ENCODE measurements at places on chromosomes 7 and 10. TPM values are rescaled to one million over a fixed set of nuclear protein-coding genes. Genes with fewer than 3 reads are reported as not detected.

The CALU gene
- 346 TPM for polyA plus RNA-seq

The FXYD4 gene
- not detected for polyA plus RNA-seq

The SLC29A3 gene
- 7.2 TPM for polyA plus RNA-seq

The STEAP4 gene
- polyA plus RNA-seq, result not detected

The CPVL gene
- polyA plus RNA-seq, result not detected

The SSC4D gene
- 0.92 TPM for polyA plus RNA-seq

The SPDYE6 gene
- polyA plus RNA-seq, result not detected

The C7orf33 gene
- not detected for polyA plus RNA-seq

The UTF1 gene
- polyA plus RNA-seq, result not detected

The PMPCB gene
- 44.3 TPM for polyA plus RNA-seq

GRCh38 chr10:96441987-96442643 is 71.6 kb downstream of the TLL2 start:
- no peak for DNase-seq

DNA sequence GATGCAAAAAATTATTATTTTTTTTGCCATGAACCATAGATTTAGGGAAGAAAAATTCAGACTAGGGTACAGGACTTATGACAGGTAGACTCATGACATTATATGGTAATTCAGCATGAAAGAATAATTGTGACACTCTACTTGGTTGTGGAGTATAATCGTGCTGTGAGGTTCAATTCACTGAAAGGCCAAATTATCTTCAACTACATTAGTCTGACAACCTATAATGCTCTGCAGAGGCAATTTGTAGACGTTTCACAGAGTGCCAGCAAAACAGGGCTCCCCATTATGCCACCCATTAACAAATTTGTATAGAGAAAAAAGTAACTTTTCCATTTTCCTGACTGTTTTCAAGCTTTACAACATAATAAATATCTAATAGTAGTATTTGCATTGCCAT is 292.6 kb downstream of the LRMDA start:
- DNase-seq, result no peak

DNA sequence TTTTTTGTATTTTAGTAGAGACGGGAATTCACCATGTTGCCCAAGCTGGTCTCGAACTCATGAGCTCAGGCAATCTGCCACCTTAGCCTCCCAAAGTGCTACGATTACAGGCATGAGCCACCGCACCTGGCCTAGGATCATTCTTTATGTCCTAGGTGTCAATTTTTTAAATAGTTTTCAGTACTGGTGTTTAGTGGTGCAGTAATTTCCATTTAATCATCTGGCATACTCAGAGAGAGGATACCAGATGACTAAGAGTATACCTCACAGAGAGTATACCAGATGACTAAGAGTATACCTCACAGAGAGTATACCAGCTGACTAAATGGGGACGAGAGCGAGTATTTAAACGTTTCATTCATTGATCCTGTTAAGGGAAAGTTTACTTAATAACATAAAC is 37.3 kb upstream of the TMEM248 start:
- DNase-seq, result no peak

DNA sequence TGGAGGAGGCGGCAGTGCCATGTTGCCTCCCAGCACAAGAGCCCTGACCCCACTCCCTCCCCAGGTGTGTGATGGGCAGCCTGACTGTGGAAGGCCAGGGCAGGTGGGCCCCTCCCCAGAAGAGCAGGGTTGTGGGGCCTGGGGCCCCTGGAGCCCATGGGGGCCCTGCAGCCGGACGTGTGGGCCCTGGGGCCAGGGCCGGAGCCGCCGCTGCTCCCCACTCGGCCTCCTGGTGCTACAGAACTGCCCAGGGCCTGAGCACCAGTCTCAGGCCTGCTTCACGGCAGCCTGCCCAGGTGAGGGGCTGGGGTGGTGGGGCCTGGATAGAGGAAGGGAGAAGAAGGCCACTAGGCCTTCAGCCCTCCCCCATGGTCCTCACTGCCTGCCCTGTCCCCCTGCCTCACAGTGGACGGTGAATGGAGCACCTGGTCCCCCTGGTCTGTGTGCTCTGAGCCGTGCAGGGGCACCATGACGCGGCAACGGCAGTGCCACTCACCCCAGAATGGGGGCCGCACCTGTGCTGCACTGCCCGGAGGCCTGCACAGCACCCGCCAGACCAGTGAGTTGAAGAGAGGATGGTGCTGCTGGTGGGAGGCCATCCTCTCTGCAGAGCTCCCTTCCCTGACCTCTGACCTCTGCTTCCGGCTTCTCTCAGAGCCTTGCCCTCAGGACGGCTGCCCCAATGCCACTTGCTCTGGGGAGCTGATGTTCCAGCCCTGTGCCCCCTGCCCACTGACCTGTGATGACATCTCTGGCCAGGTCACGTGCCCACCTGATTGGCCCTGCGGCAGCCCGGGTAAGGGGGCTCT is 18.2 kb upstream of the ZNF467 start:
- no peak for DNase-seq

DNA sequence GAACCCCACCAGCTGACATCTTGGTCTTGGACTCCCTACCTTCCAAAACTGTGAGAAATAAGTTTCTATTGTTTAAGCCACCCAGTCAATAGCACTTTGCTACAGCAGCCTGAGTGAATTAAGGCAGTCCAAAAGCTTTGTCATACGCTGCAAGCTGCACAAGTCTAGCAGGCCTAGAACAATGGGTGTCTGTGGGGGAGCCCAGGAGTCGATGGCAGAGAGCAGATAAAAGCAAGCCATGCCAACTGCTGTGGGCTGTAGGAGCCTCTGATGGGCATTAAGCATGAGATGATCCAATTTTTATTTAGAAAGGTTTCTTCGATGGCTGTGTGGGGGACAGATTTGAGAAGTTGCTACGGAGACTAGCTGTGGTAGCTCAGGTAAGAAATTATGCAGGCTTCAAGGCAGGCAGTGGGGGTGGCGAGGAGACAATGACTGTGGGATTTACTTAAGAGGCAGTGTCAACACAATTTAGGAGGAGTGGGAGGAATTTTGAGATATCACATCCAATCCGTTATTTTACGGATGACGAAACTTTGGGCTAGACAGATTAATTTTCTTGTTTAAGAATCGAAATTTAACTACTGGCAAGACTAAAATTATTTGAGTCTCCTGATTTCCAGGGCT is 110.4 kb downstream of the NRCAM start:
- DNase-seq, result no peak

- no peak for DNase-seq
Observed at GRCh38 chr7:1234881-1235500, 2.3 kb downstream of the UNCX start.

DNA sequence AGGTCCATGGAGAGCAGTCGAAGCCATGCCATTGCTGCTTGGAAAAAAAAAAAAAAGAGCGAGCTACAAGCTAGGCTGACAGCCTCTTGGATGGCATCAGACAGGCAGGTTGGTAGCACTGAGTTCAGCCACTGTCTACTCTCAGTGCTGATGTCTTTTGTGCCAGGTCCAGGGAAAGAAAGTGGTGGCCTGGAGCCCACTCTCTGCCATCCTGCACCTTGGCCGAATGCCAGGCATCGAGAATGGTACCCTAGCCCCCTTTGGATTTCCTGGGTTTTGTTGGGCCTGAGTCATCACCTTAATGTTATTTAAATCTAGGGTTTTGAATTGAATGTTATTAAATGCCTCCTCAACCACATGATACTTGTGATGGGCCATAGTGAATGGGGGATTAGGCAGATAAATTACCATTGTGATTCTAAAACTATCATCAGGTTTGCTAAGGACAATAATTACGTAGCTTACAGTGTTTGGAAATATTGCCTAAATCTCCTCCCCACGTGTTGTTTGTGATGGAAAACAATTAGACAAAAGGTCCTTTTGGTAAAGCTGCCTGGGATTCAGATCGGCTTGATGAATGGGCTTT is 195.7 kb upstream of the GPR26 start:
- DNase-seq, result no peak

DNA sequence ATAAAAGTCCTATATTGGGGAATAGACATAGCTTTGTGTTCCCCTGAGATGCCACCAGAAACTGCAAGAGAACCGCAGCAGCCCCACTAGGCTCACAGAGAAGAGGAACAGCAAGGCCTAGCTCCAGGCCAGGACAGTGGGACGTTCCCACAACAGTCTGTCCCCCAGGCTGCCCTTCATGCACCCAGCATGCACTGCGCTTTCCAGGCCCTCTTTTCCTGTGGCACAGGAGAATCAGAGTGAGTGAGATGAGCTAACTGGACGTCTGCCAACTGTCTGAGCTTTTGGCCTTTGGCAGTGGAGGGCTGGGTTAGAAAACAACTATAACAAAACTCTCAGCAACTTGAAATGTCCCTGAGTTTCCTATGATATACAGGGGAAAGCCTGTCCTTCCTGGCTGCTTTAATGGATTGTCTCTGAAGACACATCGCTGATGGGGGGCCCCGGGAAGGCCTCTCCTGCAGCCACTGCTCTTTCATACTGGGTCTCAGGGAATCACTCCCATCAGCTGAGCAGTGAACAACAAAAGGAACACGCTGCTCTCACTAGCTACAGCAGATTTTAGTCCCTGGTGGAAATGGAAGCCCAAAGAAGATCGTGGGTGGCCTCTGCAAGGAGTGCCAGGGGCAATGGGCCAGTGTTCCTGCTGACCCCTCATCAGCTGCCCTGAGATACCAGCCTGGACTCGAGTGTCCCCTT is 53.5 kb downstream of the PODXL start:
- DNase-seq, result no peak

GRCh38 chr10:4354382-4354812 is 471.6 kb upstream of the AKR1E2 start:
- peak; percentile 67 for DNase-seq

DNA sequence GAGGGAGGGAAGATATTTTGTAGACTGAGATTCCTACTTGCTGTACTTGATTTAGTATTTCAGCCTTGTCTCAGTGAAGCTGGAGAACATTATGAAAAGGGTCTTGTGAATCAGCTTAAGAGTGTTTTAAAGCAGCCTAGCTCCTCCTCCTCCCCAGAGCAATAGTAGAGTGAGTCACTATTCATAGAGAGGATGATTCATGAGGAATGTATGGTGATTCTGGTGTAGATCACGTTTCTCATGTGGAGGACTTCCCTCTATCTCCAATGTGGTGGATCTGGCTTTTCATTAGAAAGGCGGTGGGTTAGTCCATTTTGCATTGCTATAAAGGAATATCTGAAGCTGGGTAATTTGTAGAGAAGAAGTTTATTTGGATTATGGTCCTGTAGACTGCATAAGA is 340.1 kb upstream of the CHRM2 start:
- DNase-seq, result peak; percentile 63

DNA sequence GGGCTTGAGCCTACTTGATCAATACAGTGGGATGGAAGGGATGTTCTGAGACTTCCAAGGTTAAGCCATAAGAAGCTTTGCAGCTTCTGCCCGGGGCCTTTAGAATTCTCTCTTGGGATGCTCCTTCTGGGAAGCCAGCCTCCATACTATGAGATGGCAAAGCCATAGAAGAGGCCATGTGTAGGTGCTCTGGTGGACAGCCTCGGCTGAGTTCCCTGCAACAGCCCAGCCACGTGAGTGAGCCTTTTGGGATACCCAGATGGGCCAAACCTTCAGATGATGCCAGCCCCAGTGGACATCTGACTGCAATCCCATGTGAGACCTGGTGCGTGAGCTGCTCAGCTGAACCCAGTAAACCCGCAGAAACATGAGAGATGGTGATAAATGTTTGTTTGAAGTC is 370.6 kb downstream of the RPS24 start:
- DNase-seq, result no peak

- no peak for DNase-seq
Observed at GRCh38 chr10:49212783-49213182, 24.6 kb upstream of the TMEM273 start.

- no peak for DNase-seq
Observed at GRCh38 chr10:11125004-11125403, 107.3 kb downstream of the CELF2 start.

- peak; percentile 31 for DNase-seq
Observed at GRCh38 chr7:28419716-28420115, 7.4 kb downstream of the CREB5 start.

DNA sequence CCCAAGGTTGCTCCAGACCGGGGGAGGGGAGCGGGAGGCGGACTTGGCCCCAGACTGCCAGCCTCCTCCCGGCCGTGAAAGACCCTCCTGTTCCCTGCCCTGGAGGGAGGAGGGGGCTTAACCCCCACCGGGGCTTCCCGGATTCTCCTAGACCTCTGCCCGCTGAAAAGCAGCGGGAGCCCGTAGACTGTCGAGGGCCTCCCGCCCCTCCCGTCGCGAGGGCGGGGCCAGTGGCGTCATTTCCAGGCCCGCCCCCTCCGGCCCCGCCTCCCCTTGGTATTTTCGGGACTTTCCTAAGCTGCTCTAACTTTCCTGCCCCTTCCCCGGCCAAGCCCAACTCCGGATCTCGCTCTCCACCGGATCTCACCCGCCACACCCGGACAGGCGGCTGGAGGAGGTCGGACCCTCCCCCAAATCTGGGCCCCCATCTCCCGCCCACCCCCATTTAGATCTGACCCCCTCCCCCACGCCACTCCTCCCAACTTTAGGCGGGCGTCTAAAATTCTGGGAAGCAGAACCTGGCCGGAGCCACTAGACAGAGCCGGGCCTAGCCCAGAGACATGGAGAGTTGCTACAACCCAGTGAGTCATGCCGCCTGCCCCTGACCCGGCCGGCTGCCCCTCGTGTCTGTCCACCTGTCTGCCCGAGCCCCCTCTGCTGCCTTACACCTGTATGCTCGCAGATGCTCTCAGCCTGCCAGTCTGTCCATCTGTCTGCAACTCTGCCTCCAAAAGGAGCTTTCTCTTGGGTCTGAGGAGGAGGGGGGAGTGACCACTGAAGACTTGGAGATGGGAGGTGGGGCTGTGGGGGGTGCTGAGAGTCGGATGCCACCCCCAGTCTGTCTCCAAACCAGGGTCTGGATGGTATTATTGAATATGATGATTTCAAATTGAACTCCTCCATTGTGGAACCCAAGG is at the start of gene NFKB2:
Gene NFKB2 (plus strand): TSS at position 306 of the 917 bp plus-strand sequence. CDS start 255 bp downstream, at position 561.
- DNase-seq, result no peak

DNA sequence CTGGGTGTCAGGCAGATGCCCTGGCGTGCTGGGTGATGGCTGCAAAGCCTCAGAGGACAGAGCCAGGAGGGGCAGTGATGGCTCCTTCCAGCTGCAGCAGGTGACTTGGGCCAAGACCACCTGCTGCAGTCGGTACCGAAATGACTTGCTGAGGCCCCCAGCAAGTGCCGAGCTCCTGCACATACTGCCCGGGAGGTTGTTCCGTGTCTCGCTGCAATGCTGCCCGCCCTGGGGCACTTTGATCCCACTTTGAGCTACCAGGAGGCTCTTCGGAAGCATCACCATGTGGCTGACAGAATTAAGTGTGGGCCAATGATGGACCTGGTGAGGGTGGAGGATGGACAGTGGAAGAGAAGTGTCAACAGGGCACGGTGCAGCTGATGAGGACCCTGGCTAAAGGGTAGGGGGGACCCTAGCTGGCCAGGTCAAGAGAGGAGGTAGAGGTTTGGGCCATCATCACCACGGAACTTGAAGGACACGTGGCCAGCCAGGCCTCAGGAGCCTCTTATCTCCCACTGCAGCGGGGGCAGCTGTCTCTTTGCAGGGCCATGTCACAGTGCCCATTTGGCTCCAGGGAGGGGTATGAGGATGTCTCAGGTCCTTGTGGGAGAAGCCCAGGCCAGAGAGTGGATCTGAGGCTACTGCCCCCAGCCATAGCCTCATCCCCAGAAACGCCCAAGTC is 51.1 kb upstream of the NANOS1 start:
- no peak for DNase-seq

DNA sequence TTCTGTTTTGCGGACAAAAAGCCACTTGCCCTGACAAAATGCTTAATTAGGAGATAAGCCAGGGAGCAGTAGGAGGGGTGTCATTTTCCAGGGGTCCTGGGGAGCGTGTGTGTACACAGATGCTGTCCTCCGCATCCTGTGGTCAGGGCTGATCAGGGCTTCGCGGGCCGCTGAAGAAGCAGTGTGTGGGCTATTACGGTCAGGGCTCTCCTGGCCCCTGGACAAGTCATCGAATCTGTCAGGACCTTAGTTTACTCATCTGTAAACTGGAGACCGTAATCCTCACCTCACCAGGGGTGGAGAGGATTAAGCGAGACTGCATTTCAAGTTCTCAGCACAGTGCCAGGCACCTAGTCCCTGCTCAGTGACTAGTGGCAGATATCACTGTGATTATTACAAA is 26.0 kb upstream of the MXI1 start:
- no peak for DNase-seq
